ENCODE measurements at places on chromosomes 1 and 21.

DNA sequence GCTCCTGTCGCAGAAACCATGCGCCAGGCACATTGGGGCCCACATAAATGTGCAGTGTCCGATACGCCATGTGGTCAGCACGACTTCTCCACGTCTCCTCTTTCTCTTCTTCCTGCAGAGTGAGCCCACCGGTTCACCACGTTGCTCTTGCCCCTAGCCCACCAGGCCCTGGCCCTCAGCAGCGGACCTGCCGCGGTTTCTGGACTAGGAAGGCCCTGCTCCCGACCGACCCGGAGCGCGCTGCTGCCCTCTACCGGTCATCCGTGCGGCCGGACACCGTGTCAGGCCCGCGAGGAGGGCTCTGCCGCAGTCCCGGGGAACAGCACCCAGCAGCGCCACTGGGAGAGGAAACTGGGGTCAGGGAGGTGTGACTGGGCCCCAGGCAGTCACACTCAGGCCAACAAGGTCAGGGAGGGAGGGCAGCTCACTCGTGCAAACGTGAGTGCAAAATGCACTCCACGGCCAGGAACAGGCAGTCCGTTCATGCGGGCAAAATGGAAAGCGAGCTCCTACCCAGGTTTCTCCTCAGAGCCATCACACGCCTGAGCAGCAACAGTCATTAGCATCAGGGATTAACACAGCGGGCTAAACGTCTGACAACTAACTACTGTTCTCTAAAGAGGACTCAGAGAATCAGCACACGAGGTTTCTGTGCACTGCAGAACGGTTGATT, 13.7 kb downstream of the TLR5 start:
- DNase-seq, result no peak

DNA sequence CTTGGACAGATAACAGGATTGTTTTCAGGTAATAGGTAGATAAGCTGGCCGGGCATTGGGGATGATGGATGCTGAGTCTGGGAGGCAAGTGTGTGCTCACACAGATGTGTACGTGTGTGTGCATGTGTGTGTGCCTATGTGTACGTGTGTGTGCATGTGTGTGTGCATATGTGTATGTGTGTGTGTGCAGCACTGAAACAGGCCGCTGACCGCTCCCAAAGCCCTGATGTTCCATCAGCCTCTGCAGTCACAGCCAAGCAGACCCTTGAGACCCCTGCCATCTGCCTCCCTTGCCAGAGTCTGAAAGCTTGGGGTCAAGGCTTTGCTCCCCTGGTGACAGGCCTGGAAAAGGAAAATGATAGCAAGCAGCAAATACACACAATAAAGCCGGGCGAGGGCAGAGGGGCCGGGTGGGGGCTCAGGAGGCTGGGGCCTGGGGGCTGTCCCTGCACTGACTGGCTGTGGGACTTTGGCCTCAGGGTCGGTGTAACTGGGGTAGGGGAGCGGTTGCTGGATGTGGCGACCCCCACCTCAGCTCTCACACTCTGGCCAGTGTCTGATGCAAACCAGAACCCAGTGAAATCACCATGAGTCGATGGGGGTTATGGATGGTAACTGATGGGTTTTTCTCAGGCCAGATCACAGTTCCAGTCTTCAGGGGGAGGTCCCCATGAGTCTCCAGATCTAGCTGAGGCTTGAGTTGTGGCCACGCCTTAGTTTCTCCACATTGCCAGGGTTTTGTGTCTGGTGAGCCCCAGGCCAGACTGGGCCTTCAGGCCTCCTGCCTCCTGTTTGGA, 9.2 kb upstream of the TNFRSF8 start:
- no peak for DNase-seq

DNA sequence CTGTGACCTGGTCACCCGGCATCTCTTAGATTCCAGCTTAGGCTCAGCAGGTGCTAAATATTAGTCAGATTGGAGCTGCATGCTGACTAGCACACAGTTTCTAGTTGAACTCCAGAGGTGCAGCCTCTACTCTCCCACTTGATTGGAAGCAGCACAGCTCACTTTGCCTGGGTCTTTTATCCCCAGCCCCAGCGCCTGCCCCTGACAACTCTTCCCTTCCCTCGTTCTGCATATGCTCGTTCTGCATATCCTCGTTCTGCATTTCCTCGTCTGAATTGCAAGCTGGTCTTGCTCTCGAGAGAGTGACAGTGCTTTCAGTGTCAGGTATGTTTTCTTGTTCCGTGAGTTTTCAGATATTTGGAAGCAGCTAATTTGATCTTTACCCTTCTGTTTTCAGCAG, 11.7 kb downstream of the COL18A1 start:
- no peak for DNase-seq

- DNase-seq, result no peak
Observed at GRCh38 chr1:156766298-156767100, 836 bp upstream of the PRCC start.

GRCh38 chr1:90135286-90135685, 140.4 kb downstream of the ZNF326 start:
- no peak for DNase-seq

DNA sequence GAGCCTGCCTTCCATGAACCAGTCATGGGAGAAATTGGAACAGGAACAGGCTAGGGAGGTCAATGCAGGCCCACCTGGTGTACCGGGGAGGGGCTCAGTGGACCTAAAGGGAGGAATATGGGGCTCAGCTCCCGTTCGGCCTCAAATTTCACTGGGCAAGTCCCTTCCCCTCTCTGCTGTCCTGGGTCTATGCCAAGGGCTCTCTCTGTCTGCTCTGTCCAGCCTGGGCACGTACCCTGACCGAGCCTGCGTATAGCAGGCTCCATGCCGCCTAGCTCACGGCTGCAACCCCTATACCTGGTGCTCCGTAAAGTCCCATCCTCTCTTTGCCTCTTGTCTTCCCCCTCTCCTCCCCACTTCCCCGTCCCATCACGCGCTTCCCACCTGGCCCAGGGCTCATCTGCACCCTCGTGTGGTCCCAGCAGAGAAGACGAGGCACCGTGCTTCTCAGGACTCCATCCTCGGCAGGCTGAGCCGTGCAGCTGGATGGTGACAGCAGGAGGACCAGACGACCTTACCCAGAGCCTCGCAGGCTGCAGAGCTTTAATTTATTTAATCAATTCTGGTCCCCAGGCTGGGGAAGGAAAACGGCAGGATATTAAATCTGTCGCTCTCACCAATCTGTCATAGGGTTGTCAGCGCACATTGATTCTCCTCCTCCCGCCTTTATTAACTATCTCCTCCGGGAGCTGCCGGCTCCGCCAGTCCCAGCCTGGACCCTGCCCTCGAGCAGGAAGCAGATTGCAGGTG, 25.0 kb upstream of the DISP3 start:
- peak; percentile 29 for DNase-seq

GRCh38 chr1:58089898-58090534, 456.5 kb downstream of the OMA1 start:
- no peak for DNase-seq

DNA sequence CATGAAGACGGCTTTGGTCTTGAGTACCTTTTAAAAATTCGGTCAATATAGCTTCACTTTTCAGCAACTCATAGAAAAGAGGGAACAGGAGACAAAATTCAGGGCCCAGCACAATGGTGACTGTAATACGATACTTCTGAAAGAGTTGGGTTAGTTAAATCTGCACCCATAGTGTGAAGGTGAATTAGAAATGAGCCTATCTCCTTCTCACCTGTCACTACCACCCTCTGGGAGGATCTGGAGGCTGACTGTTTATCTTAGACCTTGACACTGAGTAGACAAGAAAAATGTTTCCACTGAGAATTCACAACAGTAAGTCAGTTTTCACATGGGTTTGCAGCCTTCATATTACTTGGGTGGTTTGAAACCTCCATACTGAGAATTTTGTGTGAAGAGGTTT, 57.9 kb upstream of the HMGB4 start:
- no peak for DNase-seq

GRCh38 chr1:102937401-102937800, 170.9 kb downstream of the COL11A1 start:
- DNase-seq, result no peak

Data from DMS 273 treated with DMSO at 0.1 percent for 48 hours (cell line).